GM10248 (cell line): ENCODE measurements at places on chromosomes 3 and 15.

DNA sequence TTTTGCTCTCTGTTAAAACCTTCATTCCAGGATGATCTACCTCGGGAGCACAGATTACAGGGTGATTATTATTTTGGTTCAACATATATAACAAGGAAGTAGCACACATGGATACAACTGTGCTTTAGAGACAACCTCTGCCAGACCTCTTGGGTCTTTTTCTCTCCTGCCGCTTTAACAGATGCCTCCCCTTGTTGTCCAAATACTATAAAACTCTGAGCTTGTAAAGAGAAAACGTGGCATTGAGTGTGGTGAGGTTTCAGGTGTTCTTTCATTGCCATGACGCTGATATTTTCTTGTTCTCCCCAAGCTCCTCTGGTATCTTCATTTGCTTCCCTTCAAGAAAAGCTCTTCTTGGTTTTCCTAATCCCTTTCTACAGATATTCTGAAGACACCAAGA is 29.0 kb downstream of the BCL2L10 start:
- no peak for DNase-seq

GRCh38 chr15:78977091-78977571 is 32.3 kb upstream of the CTSH start:
- peak; percentile 84 for DNase-seq

DNA sequence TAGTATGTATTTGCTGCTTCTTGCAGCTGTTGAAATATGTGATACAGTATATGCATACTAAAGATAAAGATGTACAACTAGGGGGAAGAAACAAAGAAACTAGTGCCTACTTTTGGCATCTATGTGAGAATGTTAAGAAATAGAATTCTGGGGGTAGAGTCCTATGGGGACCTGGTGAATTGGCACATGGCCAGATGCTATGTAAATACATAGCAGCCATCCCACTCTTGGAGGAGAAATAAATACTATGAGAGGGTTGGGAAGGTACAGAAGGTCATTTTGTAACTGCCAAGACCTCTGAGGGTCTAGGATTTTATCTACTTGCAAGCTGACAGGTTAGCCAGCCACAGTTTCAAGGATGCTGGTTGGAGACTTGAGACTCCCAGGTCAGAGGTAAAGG is 298.3 kb upstream of the TBL1XR1 start:
- no peak for DNase-seq

DNA sequence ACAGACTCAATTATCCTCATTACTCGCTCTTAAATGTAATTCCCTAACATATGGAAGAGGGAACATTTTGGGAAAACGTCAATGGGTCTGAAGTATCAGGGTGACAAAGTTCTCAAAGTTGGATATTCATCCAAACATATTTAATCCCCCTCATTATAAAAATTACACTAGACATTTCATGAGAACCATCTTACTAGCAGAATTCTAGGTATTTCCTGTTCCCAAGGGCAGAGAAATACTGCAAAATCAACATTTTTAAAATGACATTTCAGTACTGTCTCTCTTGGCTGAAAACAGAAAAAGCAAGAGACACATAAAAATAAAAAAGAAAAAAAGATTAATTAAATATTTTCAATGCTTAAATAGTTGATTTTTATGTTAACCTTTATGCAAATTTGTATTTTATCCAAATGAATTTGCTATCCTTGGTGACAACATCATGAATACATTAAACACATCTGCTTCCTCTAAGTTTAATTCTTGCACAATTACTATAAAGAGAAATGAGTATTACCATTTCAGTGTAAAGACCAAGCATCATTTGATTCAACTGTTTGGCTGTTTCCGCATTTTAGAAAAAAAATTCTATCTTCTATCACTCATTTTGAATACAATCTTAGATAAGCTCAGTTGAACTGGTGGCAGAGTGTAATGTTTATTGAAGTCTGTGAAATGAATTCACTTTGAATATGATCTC is 114.8 kb upstream of the COL8A1 start:
- no peak for DNase-seq
